IPS DF 19.7 (cell line): ENCODE measurements at places on chromosomes 16 and 17.

- DNase-seq = no peak
Observed at GRCh38 chr16:88859381-88860091, 2.6 kb downstream of the TRAPPC2L start.

DNA sequence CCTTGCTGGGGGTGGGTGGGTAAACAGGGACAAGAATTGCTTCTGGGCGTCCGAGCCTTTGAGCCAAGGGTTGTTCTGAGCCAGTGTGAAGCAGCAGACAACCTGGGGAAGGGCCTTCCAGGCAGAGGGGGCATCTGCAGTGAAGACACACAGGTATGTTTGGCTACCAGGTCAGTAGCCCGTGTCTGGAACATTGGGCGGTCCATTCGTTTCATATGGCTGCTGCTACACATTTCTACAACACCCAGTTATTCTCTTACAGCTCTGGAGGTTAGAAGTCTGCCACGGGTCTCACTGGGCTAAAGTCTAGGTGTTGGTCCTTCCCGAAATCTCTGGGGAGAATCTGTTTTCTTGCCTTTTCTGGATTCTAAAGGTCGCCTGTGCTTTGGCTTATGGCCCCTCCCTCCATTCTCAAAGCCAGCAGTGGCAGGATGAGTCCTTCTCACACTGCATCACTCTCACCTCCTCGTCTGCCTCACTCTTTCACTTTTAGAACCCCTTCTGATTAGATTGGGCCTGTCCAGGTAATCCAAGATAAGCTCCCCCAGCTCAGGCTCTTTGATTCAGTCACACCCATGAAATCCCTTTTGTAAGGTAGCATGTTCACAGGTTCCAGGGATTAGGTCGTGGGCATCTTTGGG, 136.1 kb downstream of the CLEC16A start:
- no peak for DNase-seq

DNA sequence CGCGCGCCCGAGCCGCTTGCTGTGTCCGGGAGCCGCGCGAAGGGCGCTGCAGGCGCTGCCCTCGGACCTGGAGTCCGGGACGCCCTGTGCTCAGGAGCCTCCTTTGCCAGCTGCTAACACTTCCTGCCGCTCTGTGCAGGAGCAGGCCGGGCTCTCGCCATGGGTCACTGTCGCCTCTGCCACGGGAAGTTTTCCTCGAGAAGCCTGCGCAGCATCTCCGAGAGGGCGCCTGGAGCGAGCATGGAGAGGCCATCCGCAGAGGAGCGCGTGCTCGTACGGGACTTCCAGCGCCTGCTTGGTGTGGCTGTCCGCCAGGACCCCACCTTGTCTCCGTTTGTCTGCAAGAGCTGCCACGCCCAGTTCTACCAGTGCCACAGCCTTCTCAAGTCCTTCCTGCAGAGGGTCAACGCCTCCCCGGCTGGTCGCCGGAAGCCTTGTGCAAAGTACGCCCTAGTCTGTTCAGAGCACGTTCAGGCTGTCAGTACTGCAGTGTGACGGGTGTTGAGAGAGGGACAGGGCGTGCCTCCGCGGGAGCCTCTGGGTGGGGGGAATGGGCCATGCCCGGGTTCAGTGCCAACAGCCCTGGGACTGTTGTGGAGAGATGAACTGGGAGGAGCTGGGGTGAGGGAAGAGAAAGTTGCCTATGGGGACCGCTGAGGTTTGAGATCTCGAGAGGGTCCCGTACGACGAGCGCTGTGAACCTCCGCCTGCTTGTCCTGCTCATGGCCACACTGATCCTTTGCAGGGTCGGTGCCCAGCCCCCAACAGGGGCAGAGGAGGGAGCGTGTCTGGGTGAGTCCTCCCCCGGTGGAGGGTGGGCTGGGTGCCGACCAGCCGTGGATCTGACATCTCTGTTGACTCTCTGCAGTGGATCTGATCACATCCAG, 1.3 kb downstream of the ZNF276 start:
- no peak for DNase-seq

DNA sequence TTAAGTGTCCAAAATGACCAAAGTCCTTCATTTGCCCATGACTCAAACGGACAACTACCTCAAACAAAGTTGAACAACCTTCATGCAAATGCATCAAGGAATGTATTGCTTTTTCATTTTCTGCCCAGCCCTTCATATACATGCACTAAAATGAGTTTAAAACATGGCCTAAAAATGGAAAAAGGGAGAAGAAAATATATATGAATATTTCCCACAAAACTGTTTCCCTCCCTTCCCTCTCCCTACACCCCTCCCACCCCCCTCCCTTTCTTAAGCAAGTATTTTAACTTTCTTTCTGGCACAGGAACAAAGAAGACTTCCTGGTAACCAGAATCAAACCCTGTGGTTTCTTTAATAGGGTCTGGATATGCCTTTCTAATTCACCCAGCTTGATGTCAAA, 5.5 kb upstream of the FBXL20 start:
- no peak for DNase-seq

DNA sequence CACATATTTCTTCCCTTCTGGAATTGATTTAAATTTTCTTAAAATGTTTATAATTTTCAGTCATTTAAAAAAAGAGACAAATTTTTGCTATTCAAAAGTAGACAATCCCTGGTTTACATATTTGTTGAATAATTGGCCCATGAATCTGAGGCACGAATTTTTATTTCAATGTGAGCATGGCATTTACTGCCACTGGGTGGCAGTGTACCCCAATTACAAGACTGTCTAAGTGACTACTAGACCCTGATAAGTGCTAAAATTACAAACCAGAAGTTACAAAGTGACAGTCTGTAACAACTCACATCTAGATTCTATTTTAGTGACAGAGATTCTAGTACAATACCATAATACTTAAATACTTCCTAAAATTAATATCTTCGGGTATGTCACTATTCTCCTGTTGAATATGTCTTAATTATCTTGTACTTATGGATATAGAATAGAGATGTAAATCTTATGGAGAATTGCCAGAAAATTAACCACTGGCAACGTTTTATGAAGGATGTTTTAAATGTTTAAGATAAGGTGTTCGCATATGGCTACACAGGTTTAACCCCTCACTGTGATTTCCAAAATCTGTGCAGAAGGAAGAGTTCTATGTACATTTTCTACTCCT, 235.8 kb downstream of the MAP2K4 start:
- DNase-seq = no peak

GRCh38 chr16:24051125-24051524, 205.0 kb upstream of the CACNG3 start:
- DNase-seq = no peak

- no peak for DNase-seq
Observed at GRCh38 chr17:50620237-50620636, 14.4 kb upstream of the ABCC3 start.

- DNase-seq = no peak
Observed at GRCh38 chr16:86219655-86220445, 290.5 kb upstream of the FOXF1 start.

GRCh38 chr17:45984368-45984767, 14.7 kb upstream of the STH start:
- DNase-seq = no peak

- DNase-seq = no peak
Observed at GRCh38 chr17:65487161-65487560, 74.3 kb downstream of the AXIN2 start.

DNA sequence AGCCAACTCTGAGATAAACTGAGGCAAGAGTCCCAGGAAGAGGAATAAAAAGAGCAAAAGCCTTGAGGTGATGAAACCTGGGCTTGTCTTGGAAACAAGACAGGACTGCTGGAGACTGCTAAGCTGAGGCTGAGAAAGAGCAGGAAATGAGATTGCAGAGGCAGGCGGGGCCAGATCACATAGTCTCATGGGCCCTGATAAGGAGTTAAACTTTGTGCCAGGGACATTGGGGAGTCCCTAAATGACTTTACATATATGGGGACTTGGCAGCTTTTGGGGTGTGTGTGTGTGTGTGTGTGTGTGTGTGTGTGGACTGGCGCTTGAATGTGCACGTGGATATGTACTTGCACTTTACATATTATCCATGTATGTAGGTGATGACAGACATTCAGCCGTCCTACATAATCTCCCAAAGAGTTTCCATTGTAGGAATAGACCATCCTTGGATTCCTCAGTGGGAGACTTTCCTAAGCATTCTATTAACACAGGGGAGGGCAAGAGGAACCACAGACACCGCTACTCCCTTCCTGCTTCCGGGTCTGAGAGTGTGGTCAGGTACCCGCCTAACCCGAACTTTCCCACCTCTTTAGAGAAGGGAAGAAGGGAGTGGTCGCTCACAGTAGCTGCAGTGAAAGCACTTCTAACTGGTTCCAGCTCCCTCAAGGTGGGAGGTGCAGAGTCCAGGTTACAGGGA, 123.1 kb downstream of the LYRM1 start:
- no peak for DNase-seq

DNA sequence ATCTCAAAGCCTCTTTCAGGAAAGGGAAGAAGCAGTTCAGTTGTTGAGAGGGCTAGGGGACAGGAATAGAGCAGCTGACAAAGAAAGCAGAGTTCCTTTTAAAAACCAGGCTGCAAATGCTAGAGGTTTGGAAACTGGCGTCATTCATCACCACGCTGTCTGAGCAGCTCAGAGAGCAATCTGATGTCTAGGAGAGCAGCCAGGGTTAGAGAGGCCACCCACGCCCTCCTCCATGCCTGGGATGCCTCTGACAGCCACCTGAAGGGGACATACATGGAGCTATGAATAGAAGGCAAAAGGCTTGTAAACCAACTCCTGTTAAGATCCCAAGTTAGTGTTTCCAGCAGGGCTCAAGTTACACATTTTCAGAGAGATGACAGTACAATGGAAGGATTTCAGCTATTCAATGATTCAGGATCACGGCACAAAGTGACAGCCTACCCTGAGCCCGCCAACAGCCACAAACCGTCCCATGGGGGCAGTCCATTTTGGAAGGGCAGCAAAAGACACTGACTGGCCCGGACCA, 12.4 kb downstream of the RAB5C start:
- no peak for DNase-seq

- no peak for DNase-seq
Observed at GRCh38 chr17:15233022-15233805, 31.9 kb downstream of the PMP22 start.

GRCh38 chr17:63282455-63282854, 163.7 kb downstream of the CYB561 start:
- no peak for DNase-seq

DNA sequence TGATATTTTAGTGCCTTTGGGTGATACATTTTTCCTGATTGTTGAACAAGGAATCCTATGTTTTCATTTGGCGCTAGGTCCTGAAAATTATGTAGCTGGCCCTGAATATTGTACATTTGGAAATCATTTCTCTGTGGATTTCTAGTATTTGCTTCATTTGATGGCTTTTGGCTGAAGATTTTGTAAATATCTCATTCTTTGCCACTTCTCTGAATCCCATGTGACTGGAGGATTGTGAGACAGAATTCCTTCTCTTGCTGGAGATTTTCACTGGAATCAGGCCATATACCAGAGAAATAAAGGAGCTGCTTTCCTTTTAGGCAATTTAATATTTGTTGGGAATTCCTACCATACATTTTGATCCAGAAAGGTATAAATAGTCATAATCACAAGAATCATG, 8.6 kb downstream of the KRT28 start:
- no peak for DNase-seq

DNA sequence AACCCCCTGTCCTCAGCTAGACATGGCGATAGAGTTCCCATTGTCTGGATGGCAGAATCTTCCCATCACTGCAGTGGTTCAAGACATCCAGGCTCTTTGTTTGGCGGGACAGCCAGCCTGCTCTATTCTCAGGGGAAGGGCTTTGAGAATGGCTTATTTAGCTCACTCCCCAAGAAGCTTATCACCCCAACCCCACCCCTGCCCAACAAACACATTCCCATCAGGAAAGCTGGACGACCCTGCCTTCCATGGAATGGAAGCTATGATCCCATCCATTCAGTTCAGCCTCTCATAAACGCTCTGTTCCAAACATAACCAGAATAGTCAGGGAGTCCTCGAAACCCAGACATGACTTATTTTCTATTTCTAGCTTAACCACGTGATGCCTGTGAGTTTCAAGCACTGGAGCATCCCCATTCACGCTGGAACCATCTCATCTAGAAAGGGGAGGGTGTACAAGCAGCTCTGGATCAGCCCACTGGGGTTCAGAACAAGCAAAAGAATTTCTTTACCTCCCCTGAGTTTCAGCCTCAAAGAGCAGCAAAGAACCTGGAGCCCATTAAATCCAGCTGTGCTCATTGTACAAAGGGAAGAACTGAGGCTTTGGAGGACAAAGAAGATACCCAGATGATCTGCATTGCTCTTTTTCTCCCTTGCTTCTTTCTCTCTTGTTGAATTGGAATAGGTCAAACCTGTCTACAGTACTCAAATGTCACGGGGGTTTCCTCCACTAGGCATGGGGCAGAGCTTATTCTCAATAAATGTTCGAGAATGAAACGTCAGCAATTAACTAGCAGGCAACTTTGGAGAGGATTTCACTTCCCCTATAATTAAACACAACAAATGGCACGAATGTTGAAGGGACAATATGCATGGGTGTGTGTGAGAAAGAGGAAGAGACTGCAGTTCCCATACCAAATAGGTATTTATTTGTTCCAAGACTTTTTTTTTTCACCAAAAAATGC, 93.1 kb downstream of the XYLT1 start:
- no peak for DNase-seq
